NCI-H1105 (cell line): ENCODE measurements at places on chromosomes 5 and 9.

DNA sequence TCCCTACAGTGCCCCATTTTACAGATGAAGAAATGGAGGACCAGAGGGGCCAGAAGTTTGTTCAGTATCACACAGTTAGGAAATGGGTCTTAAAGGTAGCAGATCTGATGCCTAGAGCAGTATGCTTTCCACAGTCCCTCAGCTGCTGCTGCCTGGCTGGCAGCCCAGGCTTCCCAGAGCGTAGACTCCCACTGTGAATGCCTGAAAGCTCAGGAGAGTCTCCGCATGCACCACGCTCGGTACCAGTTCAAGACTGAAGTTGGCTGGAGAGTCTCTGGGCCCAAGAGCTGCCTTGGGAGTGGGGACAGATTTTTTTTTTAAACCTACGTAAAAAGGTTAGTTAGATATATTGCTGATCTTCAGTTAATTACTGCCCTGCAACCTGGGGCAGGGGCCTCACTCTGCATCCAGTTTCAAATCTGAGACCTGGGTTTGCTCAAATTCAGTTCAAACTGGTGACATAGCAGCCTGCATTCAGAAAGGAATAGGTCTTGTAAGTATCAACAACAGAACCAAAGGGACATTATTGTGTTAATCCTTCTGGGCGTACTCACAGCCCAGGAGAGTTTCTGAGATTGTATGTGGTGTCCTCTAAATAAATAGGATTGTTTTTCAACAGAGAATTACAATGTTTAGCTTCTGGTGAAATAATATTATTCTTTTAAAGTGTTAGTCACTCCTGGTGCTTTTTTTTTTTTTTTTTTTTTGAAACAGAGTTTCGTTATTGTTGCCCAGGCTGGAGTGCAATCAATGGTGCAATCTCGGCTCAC, 8.3 kb downstream of the NANS start:
- DNase-seq: no peak

DNA sequence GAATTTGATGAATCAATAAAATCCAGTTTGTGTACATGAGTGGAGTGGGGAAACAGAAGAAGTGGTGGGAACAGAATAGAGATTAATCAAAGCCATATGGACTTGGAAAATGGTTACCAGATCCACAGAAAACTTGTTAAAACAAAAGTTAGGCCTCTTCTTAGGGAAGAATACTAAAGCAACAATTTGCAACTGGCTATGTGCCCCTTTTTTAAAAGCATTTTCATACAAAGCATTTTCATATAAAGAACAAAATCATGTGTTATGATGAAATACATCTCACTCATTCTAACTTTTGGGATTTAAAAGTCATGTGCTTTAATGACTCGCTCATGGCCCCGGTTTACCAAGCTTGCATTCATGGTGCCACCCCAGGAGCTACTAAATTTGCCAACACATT, 276.9 kb downstream of the EFNA5 start:
- no peak for DNase-seq

- DNase-seq: no peak
These were observed 315.5 kb downstream of the SEMA5A start for GRCh38 chr5:9230355-9230754.

GRCh38 chr5:113495422-113495841, 7.2 kb upstream of the MCC start:
- no peak for DNase-seq

DNA sequence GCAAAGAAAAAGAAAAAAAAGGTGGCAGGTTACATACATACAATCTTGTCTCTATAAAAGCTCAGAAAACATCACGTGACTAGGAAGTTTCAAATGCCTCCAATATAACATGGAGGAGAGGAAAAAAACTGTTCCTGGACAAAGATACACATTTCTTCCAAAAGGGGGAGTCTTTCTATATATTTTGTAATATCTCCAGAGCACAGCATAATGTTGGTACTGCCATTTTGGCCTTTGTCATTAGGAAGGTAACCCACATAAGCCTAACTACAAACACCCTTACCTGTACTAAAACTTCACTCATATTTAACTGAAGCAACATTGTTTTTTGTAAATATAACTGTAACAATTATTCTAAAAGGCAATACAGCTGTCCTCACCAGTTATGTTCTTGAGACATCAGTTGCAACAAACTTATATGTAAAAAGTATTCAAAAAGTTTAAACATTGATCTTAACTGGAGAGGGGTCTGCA, 1.2 kb upstream of the BTF3 start:
- DNase-seq: peak; percentile 55

GRCh38 chr5:59188419-59189225, 605.7 kb downstream of the RAB3C start:
- peak; percentile 33 for DNase-seq

DNA sequence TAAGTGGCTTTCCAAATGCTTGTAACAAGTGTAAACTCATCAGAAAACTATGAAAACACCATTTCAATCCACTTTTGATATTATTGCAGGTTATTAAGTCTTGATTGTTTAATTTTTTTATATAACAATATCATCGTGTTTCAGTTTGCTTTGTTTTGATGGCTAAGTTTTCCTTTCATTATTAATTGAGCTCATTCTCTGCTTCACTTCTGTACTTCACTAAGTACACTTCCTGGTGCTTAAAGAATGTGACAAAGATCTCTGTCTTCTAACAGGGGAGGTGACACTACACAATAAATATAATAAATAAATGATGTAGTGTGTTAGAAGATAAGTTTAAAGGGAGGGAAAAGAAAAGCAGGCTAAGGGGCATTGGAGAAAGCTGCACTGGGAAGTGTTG, 13.0 kb upstream of the RAD23B start:
- DNase-seq: no peak

GRCh38 chr9:126819482-126819881, 14.6 kb downstream of the ZBTB43 start:
- DNase-seq: no peak

DNA sequence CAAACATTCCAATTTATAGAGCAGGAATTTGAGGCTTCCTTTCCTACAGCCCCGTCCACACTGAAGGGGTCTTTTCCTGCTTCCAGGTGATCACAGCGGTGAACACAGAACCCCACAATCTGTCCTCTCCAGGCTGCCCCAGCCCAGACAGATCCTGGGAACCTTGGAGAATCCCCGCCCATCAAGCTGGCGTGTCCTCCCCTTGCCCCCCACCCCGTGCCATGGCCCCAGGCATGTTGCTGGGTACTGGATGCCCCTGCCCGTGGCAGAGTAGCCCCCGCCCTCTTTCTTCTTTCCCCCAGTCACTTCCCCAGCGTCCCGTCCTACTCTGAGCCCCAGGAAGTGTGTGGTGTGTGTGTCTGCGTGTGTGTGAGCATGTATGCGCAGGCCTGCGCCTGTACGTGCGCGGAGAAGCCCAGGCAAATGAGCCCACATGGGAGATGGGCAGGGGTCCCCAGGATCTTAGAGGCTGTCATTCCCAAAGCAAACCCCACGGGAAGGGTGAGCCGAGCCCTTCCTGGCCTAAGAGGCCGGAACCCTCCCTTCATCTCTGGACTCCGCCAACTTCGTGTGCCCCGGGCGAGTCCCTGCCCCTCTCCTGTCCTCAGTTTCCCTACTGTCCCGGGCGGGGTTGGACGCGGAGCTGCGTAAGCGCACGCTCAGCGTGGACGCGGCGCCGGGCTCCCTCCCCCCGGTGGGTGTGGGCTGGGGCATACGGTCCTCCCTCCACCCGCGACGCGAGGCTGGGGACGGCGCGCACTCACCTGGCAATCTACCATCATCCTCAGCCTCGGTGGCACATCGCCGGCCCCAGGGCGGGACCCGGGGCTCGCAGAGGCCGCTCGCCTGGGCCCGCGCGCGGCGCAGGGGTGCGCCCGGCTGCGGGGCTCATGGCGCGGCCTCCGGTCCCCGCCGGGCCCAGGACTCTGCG, 15.2 kb downstream of the GBGT1 start:
- peak; percentile 4 for DNase-seq

- no peak for DNase-seq
These were observed 8.7 kb upstream of the SH3PXD2B start for GRCh38 chr5:172463031-172463430.

- DNase-seq: peak; percentile 10
These were observed 148.5 kb upstream of the PUM3 start for GRCh38 chr9:2992427-2992826.

DNA sequence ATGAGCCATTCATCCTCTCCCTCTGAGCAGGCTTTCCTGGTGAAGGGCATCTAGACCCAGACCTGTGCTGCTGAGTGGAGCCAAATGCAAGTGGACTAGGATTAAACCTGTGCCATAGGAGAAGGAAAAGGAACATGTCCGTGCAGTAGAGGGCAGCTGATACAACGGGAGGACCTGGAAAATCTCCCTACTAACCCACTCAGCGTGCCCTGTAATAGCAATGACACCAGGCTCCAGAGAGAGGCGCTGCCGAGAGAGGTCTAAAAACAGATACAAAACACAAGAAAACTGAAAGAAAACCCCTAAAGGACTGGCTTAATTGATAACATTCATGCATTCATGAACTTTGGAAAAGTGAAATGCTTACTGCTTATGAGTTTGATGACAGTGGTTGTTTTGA, 60.8 kb downstream of the PFDN1 start:
- DNase-seq: no peak

DNA sequence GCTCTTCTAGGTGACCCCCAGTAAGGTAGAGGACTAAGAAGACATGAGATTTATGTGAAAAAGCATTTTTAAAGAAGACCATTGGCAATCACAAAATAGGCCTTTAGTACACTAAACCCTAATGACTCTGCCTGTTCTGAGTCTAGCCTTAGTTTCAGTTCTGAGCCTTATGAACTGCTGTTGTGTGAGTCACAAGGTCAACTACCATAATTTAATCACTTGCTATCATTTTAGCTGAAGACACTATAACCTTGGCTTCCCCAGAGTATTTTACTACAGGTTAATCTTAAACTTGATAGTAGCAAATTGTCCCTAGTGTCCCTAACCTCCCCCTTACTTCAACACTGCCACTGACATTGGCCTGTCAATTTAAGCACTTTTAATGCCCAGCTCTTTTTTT, 34.4 kb downstream of the APC start:
- DNase-seq: no peak

DNA sequence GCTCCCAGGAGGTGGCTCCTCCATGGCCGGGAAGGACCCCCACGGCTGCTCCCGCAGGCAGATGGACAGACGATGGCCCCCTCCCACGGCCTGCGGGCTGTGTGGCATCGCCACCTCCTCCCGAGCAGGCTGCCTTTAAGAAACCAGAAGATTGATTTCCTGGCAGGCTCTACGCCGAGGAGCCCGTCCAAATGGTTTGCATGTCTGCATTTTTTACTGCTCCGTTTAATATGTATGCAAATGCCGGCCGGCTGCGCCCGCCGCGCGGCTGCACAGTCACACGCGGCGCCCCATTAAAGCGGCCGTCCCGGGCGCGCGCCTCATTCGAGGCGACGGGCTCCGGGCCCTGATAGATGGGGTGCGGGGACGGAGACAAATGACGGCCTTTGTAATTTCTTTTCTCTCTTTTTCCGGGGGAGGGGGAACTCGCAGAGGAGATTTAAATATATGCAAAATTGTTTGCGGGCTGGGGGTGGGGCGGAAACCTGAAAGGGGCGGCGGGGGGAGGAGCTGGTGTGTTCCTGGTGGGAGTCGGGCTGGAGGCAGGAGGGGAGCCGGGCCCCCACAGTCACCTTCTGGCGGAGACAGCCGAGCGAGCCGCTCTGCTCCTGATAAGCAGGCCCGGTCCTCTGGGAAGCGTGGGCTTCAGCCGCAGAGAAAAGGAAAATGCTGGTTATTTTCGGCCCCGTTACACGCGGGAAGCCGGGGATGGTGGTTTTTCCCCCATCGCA, 158.7 kb upstream of the IER5L start:
- DNase-seq: no peak

DNA sequence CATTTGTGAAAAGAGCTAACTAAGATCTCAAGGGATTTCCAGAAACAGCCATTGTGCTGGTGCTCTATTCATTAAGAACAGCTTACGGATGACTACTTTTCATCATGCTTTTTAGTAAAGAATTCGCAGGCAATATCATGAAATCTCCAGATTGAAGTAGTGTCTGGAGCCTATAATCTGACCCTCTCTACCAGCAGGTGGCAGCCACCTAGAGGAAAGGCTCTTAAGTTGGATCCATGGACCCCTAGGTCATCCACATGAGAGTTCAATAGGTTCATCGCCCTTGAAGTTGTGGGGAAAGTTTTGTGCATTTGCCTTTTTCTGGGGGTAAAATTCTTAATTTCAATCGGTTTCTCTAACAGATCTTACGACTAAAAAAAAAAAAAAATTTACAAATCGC, 82.3 kb downstream of the SLC1A3 start:
- DNase-seq: no peak

DNA sequence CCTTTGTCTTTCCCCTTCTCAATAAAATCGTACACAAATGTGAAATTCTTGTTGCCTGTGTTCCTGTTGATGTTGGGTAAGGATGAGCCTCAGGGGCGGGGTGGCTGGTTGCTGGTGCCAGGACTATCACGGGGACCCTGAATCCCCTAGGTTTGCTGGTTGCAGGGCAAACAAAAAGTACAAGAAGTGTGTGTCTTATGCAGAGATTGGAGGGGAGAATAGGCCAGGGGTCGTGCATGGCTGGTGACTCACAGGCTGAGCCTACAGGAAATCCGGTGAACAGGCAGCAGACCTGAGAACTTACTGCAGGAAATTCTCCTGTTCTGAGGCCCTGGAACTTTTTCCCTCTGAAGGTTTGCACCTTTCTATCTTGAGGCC, 5.5 kb downstream of the ANXA2R start:
- DNase-seq: no peak

GRCh38 chr5:126007841-126008240, 415.4 kb upstream of the GRAMD2B start:
- no peak for DNase-seq

DNA sequence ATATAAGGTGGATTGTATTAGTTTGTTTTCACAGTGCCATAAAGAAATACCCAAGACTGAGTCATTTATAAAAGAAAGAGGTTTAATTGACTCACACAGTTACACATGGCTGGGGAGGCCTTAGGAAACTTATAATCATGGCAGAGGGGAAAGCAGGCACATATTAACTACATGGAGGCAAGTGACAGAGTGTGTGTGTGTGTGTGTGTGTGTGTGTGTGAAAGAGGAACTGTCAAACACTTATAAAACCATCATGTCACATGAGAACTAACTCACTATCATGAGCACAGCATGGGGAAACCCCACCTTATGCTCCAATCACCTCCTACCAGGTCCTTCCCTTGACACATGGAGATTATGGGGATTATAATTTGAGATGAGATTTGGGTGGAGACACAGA, 118.6 kb downstream of the SPEF2 start:
- DNase-seq: no peak

- DNase-seq: no peak
These were observed at the start of gene ADAMTS2 for GRCh38 chr5:179345433-179346321. Gene ADAMTS2, minus strand, starts transcription at chr5:179345461. Its CDS starts 133 bp downstream, at chr5:179345328.

- no peak for DNase-seq
These were observed 17.1 kb upstream of the GRHPR start for GRCh38 chr9:37405350-37405749.

DNA sequence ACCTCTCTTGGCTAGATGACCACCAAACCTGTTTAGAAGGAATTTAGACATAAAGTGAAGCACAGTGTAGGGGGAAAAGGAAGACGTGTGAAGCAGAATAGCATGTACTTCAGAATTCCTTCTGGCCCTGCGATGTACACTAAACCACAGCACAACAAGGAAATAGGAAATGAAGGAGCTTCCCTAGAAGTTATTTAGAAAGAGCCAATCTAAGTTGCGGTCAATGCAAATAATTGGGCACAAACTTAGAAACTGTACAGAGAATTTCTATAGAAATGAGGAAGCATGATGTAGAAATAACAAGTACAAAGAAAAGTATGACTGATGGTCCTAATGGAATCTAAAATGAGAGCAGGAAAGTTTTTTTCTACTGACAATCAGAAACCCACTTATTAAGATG, 41.5 kb downstream of the ANKRD55 start:
- DNase-seq: no peak
